A172 (cell line): ENCODE measurements at places on chromosomes 13 and 19.

- no peak for DNase-seq
Observed at GRCh38 chr13:96780105-96780504, 214.2 kb downstream of the OXGR1 start.

DNA sequence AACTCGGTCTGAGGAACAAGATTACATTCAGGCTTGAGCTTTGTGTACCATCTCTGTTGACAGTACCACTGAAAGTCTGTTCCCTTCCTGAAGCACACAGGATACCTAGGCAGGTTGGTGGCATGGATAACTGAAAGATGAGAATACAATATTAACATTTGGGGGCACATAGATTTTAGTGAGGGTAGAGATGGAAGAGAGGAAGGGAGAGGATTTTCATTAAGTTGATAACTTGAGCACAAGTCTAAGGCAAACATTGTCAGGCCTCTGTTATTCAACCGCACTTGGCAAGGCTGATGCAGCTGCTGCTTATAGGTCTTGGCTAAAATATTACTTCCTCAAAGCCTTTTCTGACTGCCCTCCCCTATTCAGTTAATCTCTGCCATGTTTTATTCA, 10.9 kb downstream of the MIR17HG start:
- DNase-seq, result no peak

DNA sequence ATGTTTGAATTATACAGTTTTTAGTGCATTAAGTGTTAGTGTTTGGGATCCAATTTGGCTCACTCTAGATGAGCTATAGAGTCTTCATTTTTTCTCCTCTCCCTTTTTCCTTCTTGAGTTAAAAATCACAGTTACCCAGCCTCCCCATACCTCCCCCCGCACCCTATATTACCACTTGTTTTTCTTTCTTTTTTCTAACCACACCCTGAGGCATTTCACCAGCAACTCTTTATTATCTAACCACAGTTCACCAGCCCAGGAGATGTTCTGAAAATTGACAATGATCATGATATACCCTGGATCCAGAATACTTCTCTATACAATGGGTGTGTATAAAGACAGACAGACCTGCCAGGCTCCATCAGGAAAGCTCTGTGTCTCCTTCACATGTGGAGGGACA, 86.5 kb upstream of the UBL3 start:
- no peak for DNase-seq

DNA sequence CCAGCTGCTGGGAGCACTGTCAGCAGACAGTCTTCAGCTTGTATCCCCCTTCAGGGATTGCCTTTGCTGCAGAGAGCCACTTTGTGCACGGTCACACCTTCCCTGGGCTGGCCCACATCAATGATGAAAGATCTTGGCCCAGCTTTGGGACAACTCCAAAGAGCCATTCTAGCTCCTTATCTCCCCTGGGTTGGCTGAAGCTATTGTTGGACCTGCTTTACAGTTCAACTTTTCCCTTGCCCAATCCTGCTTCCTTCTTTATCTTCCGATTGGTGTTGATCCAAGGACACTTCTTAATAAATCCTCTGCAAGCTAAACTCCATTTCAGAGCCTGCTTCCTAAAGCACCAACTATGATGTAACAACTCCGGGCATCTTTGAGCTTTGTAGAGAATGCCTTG, 466.4 kb downstream of the KLF12 start:
- no peak for DNase-seq

- no peak for DNase-seq
Observed at GRCh38 chr19:45094707-45095106, 1.7 kb downstream of the PPP1R37 start.

GRCh38 chr13:110228936-110229904, 77.7 kb downstream of the COL4A1 start:
- peak; percentile 30 for DNase-seq

DNA sequence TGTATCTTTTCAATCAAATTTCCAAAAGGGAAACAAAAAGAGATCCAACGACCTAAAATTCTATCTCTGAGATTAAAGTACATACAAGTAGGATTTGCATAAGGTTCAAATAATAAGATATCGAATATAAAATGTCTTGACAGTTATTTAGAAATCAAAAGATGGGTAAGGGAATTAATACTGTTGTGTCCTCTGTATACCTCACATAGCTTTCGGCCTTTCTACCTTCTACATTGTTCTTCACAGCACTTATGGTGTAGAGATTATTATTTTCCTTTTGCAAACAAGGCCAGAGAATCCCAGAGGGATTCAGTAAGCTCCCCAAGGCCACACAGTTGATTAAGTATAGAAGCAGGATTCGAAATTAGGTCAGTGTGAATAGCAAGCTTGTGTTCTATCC, 403.6 kb downstream of the SPRY2 start:
- no peak for DNase-seq

DNA sequence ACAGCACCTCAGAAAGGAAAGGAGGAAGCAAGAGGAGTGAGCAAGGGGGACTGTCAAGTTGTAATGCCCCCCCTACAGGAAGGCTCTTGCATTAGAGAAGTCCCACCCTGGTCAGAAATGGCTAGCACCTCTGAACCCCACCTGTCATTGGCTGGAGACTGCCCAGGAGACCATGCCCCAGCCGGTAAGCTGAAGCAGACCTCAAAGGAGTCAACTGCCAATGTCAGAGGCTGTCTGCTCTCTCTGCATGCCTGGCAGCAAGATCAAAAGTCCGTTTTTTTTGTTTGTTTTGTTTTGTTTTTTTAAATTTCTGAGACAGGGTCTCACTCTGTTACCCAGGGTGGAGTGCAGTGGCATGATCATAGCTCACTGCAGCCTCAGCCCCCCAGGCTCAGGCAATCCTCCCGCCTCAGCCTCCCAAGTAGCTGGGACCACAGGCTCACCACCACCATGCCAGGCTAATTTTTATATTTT, 8.1 kb upstream of the BCL3 start:
- DNase-seq, result no peak

DNA sequence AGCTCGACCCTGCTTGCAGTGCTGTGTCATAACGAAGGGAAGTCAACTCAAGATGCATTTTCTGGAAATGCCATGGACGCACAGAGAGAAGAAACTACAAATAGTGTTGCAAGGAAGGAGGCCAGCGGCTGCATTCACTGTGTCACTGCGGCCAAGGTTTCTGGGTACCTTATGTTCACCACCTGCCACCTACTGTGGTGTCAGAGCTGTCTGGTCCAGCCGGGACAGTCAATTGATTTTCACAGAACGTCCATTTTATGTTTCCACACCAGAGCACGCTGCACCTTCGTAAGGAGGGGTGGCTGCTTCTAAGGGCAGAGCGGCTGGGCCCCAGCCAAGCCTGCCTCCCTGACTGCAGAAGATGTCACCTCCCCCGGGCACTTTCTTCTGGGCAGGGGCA, 17.7 kb downstream of the TSHZ3 start:
- DNase-seq, result no peak

GRCh38 chr13:113232208-113233003, 23.0 kb downstream of the CUL4A start:
- no peak for DNase-seq

- DNase-seq, result no peak
Observed at GRCh38 chr13:66612983-66613382, 617.2 kb downstream of the PCDH9 start.

- DNase-seq, result no peak
Observed at GRCh38 chr13:57946361-57946760, 314.8 kb downstream of the PCDH17 start.

GRCh38 chr13:79522583-79522982, 41.6 kb downstream of the NDFIP2 start:
- peak; percentile 40 for DNase-seq

- no peak for DNase-seq
Observed at GRCh38 chr13:79171141-79172061, 234.7 kb downstream of the RBM26 start.

DNA sequence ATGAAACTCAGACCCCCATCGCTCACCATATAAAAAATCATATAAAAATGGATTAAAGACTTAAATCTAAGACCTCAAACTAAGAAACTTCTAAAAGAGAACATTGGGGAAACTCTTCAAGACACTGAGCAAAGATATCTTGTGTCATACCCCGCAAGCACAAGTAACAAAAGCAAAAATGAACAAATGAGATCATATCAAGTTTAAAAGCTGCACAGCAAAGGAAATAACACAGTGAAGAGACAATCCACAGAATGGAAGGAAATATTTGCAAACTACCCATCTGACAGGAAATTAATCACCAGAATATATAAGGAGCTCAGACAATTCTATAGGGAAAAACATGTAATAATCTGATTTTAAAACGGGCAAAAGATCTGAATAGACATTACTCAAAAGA, 808.3 kb downstream of the LIG4 start:
- DNase-seq, result no peak

GRCh38 chr13:50128428-50128931, 113.2 kb downstream of the KCNRG start:
- DNase-seq, result no peak

DNA sequence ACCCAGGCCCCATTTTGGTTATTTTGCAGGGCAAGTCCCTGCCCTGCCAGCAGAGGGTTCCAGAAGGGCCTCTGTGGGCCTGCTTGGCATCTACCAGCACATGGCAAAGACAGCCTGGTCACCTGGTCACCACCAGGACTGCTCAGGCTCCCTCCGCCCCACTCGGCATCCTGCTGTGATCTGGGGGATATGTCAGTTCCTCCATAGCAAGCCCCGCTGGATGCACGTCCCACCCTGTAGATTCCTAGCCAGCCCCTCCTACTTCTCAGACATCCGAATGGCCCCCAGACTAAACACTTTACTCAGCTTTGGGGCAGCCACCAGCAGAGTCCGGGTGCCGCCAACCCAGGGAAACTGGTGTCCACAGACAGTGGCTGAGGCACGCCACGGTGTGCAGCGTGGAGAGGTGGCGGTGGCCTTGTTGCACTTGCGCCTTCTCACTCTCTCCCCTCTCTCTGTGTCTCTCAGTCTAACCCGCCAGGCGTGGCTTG, 31.8 kb upstream of the USE1 start:
- DNase-seq, result no peak

DNA sequence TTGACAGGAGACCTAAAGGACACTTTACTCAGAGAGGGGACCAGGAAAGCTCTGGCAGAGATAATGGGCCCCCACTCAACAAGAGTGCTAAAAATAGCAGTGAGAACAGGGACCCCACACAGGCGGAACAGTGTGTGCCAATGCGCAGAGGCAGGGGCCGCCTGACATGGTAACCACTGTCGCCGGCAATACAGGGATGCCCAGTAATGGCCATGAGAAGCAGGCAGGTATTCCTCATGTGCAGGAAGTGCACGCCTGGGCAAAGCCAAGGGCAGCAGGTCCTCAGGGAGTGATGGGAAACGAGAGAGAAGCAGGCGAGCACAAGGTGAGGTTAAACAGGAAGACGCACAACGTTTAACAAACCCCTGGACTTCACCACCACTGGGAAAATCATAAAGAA, 757.1 kb downstream of the LIG4 start:
- no peak for DNase-seq

DNA sequence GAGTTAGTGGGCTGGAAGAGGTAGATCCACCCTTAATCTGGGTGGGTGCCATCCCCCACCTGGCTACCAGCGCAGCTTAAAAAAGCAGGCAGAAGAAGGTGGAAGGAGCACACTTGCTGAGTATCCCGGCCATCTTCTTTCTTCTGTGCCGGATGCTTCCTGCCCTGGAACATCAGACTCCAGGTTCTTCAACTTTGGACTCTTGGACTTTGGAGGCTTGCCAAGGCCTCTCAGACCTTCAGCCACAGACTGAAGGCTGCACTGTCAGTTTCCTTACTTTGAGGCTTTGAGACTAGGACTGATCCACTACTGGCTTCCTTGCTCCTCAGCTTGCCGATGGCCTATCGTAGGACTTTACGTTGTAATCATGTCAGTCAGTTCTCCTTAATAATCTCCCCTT, 127.6 kb upstream of the GPC6 start:
- DNase-seq, result no peak

DNA sequence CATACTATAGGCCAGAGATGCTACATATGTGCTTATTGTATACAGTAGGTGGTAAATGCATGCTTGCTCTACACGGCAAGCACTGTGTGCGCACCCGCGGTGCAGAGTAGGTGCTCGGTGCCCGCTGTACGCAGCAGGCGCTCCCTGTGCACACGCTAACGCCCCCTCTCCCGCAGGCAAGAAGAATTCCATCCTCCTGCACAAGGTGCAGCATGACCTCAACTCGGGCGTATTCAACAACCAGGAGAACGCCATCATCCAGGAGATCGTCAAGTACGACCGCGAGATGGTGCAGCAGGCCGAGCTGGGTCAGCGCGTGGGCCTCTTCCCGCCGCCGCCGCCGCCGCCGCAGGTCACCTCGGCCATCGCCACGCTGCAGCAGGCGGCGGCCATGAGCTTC, 17.7 kb downstream of the POLRMT start:
- DNase-seq, result no peak

DNA sequence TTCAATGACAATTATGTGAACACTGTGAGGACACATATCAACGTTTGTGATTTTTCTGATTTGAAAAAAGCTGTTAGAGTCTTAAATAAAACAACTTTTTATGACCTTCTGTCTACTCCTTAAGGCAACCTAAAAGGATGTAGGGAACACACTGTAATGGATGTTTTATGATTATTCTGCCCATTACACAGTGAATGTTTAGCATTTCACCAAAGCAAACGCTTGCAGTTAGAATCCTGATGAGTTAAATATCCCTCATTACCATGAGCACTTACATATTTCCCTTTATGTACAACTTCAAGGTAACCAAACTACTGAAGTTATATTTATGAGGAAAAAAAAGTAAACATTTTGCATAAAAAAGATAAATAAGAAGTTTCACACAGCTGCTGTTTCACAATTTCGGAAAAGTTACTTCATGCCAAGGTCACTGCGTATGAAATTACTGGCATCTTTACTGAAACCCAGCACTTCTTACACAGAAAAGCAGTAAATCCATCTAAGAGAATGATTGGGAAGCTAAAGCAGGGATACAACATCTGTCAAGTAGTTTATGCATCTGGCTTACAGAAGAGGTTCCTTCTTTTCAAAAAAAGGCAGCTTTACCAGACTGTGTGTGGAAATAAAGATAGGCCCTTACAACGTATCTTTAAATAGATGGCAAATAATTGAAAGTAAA, 733.7 kb upstream of the ATXN8OS start:
- DNase-seq, result no peak

DNA sequence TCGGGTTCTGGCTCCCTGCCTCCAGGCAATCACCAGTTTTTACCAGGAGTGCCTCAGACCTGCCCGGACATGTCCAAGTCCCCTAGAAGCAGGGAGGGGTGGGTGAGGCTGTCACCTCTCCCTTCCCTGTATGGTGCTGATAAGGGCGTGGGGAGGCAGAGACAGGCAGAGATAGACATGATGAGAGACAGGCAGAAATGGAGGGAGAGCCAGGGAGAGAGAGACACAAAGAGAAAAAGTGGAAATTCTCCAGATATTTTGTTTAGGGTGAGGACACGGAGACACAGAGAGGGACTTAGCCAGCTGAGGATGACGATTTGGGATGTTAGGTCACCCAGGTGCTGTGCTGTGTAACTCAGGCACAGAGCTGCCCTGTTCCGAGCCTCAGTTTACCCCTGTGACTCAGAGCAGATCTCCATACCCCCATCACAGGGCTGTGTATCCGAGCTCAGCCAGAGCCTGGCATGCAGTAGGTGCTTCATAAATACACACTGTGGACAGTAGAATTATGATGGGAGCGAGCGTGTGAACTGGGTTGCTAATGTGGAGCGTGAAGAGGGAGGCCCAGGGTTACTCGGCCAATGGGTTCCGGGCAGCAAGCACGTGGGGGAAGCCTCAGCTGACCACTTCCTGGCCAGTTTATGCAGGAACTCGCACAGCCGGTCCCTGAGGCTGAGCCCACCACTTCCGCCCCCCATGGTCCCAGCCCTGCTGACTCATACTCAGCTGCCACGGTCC, 11.9 kb upstream of the GDF15 start:
- peak; percentile 100 for DNase-seq

GRCh38 chr13:92823059-92823458, 403.5 kb upstream of the GPC6 start:
- no peak for DNase-seq
